ENCODE measurements at places on chromosomes 13 and 19.

- DNase-seq, result no peak
- H3K36me3 ChIP-seq, result no peaks in the 10 kb centered on the region
- H3K27ac ChIP-seq, result no peak overlapping the region
- H3K27me3 ChIP-seq, result no peaks in the 10 kb centered on the region
- no peaks in the 10 kb centered on the region for H3K4me1 ChIP-seq
Measured at GRCh38 chr13:107734891-107735625, 480.3 kb downstream of the LIG4 start.

DNA sequence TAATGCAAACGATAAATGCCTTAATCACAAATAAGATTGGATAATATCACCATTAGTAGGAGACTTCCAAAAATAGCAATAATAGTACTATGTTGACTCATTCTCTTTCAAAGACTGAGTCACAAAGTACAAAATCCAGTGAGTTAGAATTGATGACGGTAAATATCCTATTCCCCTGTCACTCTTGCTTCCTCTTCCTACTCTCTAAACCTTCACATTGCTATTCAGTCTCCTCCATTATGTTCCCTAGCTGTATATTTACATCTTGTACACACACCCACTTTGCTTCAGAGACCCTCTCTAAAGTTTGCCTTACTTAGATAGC lies 26.3 kb upstream of the INTS6 start:
- H3K27ac ChIP-seq, result no peak overlapping the region
- H3K36me3 ChIP-seq, result no peaks in the 10 kb centered on the region
- H3K4me3 ChIP-seq, result no peak overlapping the region
- no peak for DNase-seq

- no peaks in the 10 kb centered on the region for H3K36me3 ChIP-seq
- H3K4me1 ChIP-seq, result no peaks in the 10 kb centered on the region
- H3K4me3 ChIP-seq, result no peak overlapping the region
- H3K27ac ChIP-seq, result no peak overlapping the region
- DNase-seq, result no peak
Measured at GRCh38 chr19:12000152-12000981, 35.1 kb downstream of the ZNF433 start.

- no peaks in the 10 kb centered on the region for H3K4me1 ChIP-seq
- no peak overlapping the region for H3K27ac ChIP-seq
- no peak for DNase-seq
- H3K4me3 ChIP-seq, result no peak overlapping the region
- no peaks in the 10 kb centered on the region for H3K36me3 ChIP-seq
- no peaks in the 10 kb centered on the region for H3K27me3 ChIP-seq
Measured at GRCh38 chr19:46481223-46481848, 10.0 kb upstream of the PNMA8A start.

DNA sequence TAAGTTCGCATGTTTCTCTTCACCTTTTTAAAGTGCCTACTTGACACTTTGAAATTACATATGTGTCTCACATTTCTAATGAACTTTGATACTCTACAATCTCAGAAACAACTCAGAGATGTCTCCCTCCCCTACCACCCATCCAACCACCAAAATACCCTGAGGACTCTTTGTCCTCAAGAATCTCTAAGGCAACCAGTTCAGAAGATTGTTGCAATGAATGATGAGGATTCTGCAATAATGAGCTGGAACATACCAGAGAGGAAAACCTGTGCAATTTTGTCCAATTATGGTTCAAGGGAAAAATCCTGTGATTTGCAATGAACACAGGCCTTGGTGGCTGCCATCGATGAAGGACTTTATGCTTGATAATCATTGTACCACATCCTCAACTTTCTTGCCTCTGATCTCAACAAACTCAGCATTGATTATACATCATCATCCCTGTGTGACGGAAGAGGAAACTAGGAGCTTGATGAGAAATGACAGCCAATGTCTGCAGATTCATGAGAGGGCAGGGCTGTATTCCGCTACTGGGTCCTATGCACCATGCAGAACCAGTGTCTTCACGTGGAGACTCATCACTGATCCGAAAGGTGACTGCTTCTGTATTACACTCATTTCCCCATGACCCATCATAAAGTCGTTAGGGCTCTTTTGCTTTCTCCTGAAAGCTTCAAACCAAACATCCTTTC lies 1.1 kb downstream of the FPR1 start:
- no peak for DNase-seq
- no peaks in the 10 kb centered on the region for H3K36me3 ChIP-seq
- no peak overlapping the region for H3K4me3 ChIP-seq
- no peak overlapping the region for H3K27ac ChIP-seq
- H3K27me3 ChIP-seq, result no peaks in the 10 kb centered on the region
- H3K4me1 ChIP-seq, result no peaks in the 10 kb centered on the region

- peak within 1 kb of the TSS; percentile 85 for H3K4me3 ChIP-seq
- peaks cover 13% of the 10 kb centered on the region for H3K4me1 ChIP-seq
- H3K27me3 ChIP-seq, result no peaks in the 10 kb centered on the region
- peak; percentile 46 for DNase-seq
Measured at GRCh38 chr19:46860846-46861690, at the start of gene ARHGAP35. Gene ARHGAP35 (plus strand): TSS chr19:46860997. CDS start chr19:46918676, 57,679 bp downstream.

DNA sequence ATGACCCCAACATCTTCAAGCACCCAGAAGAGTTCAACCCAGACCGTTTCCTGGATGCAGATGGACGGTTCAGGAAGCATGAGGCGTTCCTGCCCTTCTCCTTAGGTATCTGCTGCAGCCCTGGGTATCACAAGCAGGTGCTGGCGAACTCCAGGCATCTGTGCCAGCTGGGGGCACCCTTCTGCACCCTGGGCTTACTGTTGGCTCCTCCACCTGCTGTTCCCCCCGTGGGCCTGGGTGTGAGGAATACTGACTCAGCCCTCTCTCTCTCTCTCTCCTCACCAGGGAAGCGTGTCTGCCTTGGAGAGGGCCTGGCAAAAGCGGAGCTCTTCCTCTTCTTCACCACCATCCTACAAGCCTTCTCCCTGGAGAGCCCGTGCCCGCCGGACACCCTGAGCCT lies 13.0 kb downstream of the CYP2S1 start:
- H3K27me3 ChIP-seq, result no peaks in the 10 kb centered on the region
- no peaks in the 10 kb centered on the region for H3K4me1 ChIP-seq
- DNase-seq, result no peak
- H3K36me3 ChIP-seq, result no peaks in the 10 kb centered on the region
- H3K4me3 ChIP-seq, result no peak overlapping the region
- no peak overlapping the region for H3K27ac ChIP-seq

GRCh38 chr19:31616031-31616430 lies 266.8 kb upstream of the TSHZ3 start:
- H3K4me3 ChIP-seq, result no peak overlapping the region
- H3K27me3 ChIP-seq, result no peaks in the 10 kb centered on the region
- H3K4me1 ChIP-seq, result peaks cover 10% of the 10 kb centered on the region
- H3K36me3 ChIP-seq, result no peaks in the 10 kb centered on the region
- no peak for DNase-seq
- no peak overlapping the region for H3K27ac ChIP-seq

DNA sequence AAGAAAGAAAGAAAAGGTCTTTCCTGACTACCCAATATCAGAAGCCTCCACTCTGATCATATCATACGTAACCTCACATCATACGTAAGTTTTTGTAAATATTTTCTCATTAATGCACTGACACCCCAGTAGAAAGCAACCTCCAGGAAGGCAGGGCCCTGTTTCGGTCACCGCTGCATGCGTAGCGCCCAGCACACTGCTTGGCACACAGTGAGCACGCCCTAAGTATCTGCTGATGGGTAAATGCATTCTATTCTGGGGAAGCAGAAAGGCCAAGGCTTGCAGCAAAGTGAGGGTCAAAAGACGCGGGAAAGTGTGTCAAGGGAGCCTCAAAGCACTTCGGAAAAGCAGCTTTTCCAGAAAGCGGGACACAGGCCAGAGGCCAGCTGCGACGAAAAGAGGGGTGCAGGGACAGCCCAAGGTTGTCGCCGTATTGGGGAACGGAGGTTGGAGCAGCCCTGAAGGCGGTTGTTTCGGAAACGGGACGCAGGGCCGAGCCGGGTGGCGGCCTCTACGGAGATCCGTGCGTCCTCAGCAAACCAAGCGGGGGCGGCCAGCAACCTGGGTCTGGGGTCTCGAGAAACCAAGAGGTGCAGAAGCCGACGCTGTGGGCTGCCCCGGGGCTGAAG lies 463 bp downstream of the SUGP1 start:
- no peak for DNase-seq
- peak overlapping the region; percentile 100 for H3K4me3 ChIP-seq
- peaks cover 2% of the 10 kb centered on the region for H3K36me3 ChIP-seq
- peaks cover 12% of the 10 kb centered on the region for H3K4me1 ChIP-seq

DNA sequence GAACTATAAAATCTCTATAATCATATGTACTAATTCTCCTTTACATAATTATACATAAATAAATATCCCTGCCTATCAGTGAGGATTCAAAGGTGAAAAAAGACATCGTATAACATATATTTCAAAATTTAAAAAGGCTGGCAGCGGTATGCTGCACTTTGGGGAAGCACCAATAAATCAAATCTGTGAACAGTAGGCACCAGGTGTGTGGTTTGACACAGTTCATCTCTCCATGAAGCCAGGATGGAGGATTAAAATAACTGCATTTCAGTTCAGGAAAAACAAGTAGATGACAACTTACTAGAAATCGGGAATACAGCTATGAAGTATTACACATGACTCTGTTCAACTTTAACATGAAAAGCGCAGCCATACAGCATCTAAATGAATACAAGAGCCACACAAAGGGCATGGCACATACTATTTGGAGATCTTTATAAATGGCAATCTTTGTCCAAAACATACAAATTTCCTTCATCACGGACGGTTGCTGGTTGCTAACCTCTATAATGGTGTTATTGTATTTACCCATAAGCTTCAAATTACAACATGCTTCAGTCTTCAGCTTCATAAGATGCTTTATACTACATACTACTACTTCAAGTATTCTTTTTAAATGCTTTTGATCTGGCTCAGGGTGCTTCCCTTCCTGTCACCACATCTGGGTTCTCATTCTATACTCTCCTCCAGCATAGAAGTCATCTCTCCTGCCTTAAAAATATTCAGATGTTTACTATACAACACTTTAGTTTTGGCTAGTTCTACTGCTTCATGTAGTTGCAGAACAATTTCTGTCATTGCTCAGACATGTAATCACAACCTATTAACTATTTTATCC lies 128.7 kb downstream of the KLF12 start:
- no peaks in the 10 kb centered on the region for H3K27me3 ChIP-seq
- no peaks in the 10 kb centered on the region for H3K4me1 ChIP-seq
- no peak for DNase-seq
- H3K36me3 ChIP-seq, result no peaks in the 10 kb centered on the region
- no peak overlapping the region for H3K4me3 ChIP-seq

- H3K36me3 ChIP-seq, result no peaks in the 10 kb centered on the region
- no peaks in the 10 kb centered on the region for H3K27me3 ChIP-seq
- DNase-seq, result no peak
Measured at GRCh38 chr19:48842789-48843162, 6.5 kb upstream of the HSD17B14 start.

DNA sequence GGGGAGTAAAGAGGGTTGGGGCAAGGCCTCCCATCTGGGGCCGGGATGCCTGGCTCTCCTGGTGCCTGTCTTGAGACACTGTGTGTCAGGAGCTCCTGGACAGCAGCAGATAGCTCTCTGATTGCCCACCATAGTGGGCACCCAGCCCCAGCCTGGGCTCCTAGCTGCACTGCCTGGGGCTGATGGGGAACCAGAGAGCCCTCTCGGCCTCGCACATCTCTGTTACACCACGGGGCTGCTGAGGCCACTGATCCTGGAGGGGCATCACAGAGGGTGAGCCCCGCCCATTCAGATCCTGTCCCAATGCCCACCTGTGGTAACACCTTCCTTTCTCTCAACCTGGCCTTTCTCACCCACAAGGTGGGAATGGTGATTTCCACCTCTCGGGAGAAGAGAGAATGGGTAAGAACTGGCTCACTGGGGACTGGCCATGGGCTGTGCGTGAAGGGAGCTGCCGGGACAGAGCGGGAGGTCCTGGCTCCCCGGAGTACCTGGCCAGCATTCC lies 135.9 kb downstream of the URI1 start:
- peaks cover 10% of the 10 kb centered on the region for H3K27me3 ChIP-seq
- H3K36me3 ChIP-seq, result no peaks in the 10 kb centered on the region
- no peak for DNase-seq
- H3K4me3 ChIP-seq, result no peak overlapping the region
- H3K27ac ChIP-seq, result no peak overlapping the region

DNA sequence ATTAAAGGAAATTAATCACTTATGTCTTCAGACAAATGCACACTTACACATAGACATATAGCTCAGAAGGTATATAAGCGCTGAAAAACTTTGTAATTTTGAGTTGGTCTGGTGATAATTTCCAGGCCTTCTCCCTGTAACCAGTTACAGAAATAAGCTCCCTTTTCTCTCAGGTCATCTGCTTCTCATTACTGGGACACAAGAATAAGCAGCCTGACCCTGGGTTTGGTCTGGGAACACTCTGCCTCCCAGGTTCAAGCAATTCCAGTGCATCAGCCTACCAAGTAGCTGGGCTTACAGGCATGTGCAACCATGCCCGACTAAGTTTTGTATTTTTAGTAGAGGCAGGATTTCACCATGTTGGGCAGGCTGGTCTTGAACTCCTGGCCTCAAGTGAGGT lies 274.5 kb downstream of the LMO7 start:
- no peak for DNase-seq
- no peak overlapping the region for H3K4me3 ChIP-seq
- no peaks in the 10 kb centered on the region for H3K27me3 ChIP-seq
- H3K4me1 ChIP-seq, result no peaks in the 10 kb centered on the region

DNA sequence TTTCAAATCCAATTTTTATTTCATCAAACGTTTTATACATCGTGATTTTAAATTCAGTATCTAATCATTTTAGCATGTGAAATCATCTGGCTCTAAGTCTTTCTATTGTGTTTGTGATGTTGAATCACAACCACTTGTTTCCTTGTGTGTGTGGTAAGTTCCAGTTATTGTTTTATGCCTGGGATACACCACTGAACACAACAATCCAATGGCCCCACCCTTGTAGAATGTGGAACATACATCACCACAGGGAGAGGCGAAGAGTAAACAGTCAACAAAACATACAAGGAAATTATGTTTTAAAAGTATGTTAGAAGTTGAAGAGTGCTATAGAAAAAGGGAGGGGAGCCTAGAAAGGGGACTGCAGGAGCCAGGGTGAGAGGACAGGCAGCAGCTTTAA lies 100.5 kb downstream of the EPSTI1 start:
- no peak overlapping the region for H3K4me3 ChIP-seq
- no peak overlapping the region for H3K27ac ChIP-seq
- no peaks in the 10 kb centered on the region for H3K27me3 ChIP-seq
- H3K36me3 ChIP-seq, result no peaks in the 10 kb centered on the region

- H3K36me3 ChIP-seq, result peaks cover 12% of the 10 kb centered on the region
- no peak for DNase-seq
- no peaks in the 10 kb centered on the region for H3K4me1 ChIP-seq
- H3K27me3 ChIP-seq, result no peaks in the 10 kb centered on the region
Measured at GRCh38 chr19:18895824-18896341, at the start of gene CERS1. Gene CERS1 (minus strand): TSS chr19:18896158. CDS start chr19:18896072, 86 bp downstream.

- peaks cover 8% of the 10 kb centered on the region for H3K36me3 ChIP-seq
- DNase-seq, result no peak
- no peaks in the 10 kb centered on the region for H3K4me1 ChIP-seq
- H3K4me3 ChIP-seq, result no peak overlapping the region
- H3K27ac ChIP-seq, result no peak overlapping the region
- H3K27me3 ChIP-seq, result no peaks in the 10 kb centered on the region
Measured at GRCh38 chr13:75847588-75847987, 211.5 kb downstream of the LMO7 start.

Data from pancreas (tissue), 10 donors.